Gastrocnemius medialis (tissue), 4 donors: ENCODE measurements at places on chromosomes 5 and 9. TPM values are rescaled to one million over a fixed set of nuclear protein-coding genes. Genes with fewer than 3 reads are reported as not detected.

DNA sequence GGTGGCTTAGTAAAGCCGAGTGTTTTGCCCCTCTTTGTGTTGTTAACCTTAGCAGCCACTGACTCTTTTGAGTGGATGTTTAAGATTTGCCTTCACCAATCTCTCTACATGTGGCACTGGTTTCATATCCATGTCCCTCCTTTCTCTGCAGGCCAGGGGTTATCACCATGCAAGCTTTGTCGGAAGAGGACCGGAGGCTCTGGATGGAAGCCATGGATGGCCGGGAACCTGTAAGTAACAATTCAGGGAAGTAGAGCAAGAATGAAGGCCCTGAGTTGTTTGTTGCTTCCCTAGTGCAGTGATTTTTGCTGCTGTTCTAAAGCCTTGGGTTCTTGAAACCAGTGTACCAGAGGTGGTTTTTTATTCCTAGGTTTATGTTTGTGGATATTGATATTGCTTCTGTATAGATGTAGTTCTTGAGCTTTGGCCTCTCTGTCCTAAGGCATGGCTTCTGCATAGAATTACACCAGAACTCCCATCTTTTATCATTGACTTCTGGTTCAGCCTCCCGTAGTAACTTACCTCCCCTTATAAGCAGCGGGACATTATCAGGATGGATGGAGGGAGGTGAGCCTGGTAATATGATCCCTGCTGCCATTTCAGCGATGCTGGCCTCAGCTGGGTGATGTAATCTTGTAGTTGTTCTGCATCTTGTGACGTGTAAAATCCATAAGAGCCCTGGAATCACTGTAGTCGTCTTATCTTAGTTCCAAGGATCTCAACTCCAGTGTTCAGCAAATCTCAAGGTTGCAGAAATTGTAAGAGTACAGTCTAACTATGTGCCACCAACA is 161.9 kb downstream of the ARHGAP26 start:
- DNase-seq: no peak

DNA sequence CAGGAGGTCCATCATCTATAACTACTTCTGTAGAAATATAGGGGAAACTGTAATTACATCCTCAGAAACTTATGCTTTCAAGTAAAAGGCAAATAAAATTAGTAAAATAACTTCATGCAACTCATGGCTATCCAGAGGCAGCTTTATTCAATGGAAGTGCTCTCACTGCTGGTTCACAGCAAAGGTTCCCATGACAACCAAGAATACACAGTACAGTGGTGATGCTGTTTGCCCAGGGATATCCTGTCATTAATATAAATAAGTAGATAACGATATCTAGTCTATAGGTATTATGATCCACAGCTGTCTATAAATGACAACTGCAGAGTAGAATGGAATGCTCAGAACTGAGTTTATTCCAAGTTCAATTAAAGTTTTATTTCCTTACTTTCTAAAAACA is 390.3 kb downstream of the PDE4D start:
- no peak for DNase-seq

DNA sequence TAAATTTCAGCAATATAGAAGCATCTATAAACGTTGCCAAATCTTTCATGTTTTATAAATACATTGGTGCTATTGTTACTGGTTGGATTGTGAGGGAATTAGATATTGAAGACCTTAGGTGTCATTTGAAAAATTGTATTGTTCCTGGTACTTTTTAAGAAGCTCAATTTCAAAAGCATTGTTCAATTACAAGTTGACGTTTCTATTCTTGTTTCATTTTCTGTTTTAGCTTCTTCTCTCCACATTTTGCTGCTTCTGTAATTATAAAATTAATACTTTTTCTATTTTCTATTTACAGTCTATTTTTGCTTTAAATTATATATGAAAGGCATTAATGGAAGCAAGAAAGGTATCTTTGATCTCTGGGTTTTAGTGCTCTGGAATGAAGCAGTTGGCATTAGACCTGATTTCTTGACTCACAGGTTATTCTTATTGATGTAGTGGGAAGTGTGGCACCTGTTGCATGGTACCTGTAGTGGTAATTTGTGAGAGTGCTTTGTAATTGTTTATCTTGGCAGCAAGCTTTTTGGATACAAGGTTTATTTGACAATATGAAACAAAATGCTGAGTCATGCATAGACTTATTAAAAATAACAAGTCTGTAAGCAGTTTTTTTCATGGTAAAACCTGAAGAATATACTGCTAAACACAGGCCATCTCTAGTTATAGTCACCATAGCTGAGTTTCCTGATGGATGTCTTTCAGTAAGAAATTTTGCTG is 13.2 kb downstream of the MACIR start:
- DNase-seq: no peak

- DNase-seq: no peak
Observed at GRCh38 chr9:133822430-133823065, 84.4 kb upstream of the SARDH start.

DNA sequence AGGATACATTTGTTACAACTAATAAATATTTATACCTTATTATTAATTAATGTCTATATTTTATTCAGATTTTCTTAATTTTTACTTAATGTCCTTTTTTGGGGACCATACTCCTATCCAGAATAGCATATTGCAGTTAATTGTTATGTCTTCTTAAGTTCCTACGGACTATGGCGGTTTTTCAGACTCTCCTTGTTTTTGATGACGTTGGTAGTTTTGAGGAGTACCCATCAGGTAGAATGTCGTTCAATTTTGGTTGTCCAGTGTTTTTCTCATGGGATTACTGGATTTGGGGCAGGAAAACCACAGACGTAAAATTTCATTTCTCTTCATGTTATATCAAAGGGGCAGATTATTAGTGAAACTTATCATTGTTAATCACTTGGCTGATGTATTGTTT is 223.7 kb downstream of the ISL1 start:
- DNase-seq: no peak

GRCh38 chr5:146717951-146718350 is 160.6 kb downstream of the PPP2R2B start:
- no peak for DNase-seq

GRCh38 chr5:153624451-153624765 is 133.9 kb downstream of the GRIA1 start:
- DNase-seq: no peak

- DNase-seq: no peak
Observed at GRCh38 chr9:11946531-11946930, 746.7 kb upstream of the TYRP1 start.

GRCh38 chr9:110619831-110620230 is 40.3 kb upstream of the SVEP1 start:
- no peak for DNase-seq

DNA sequence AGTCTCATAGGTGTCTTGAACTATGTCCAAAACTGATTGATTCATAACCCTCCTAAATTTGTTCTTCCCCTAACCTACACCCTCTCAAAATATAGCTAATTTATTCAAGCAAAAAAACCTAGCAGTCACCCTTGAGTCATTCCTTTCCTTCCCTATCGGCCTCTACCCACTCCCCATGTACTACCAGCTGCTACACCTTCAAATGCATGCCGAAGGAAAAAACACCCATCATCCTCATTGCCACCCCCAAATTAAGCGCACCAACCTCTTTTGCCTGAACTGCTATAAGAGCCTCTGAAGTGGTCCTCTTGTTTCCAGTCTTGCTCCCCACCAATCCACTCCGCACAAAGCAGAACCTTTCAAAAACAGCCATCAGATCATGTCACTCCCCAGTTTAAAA is 12.6 kb downstream of the LIFR start:
- no peak for DNase-seq

DNA sequence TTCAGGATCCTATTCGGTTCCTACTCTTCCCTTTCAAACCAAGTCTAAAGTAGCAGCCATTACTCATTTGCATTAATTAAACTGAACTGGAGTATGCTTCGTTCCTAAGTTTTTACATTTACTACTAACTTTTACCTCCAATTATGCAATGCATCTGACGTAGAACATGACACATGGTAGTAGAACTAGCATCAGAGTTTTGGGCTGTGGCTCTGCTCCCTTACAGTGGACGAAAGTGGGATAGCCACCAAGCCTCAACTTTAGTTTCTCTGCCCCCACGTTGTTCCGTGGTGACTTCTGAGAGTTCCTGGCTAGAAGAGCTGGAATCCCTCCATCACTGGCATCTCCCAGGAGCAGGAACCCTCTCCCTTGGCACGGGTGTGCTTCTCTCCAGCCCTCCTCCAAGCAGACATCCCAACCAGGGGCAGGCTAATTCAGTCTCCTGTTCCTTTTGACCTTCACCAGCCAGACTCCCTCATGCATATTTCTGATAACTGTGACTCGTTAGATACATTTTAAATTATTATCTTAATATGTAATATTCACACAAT is 2.9 kb downstream of the IFNE start:
- DNase-seq: no peak

GRCh38 chr5:60076746-60077145 is 183.2 kb upstream of the PDE4D start:
- no peak for DNase-seq

DNA sequence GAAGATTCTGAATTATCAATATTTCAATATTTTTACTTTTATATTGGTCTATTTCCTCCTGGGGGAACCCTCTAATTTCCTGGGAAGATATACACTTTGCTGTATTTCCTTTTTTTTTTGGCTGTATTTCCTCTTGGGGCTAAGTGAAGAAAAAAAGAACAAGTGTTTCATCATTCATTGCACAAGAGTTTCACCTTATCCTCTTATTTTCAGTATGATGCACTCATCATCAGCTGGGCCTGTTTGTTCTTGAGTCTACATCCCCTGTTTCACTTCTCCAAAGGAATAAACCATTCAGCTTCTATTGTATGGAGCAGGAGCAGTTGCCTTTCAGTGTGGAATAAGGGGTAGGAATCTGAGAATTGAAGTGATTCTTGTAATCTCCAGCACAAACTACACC is 210.8 kb downstream of the FAM170A start:
- DNase-seq: no peak

DNA sequence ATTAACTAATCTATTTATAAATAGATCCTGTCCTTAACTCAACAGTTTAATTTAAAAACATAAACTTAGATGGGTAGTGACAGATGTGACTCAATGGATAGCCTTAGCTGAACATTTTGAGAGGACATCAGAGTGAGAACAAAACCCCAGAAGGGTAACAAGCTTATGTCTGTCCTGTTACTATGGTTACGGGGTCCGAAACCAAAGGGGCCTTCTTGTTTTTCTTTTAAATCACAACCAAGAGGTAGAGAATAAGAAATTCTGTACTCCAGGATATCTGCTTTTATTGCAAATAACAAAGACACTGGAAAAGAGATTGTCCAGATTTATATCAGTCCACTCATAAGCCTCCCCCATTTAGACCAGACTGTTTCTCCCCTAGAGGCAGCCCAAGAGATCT is 612.1 kb downstream of the MTRR start:
- DNase-seq: no peak

GRCh38 chr9:80156756-80157472 is 585.1 kb downstream of the TLE4 start:
- DNase-seq: no peak

DNA sequence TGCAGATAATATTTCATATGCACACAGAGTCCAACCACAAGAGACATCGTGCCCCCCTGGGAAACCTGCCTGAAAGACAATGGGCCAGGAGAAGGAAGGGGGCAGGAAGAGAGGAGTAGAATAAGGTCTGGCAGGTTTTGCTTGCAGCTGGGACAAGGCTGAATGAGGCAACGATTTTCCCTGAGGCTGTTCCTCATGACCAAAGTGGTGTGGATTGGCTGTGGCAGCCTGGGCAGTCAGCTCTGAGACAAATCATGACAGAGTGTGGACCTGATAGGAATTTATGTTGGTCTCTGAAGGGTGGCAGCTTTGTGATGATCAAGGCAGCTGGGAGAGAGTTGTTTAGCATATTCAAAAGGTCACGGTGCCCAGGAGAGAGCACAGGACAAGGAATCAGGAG is 119.3 kb downstream of the NMUR2 start:
- no peak for DNase-seq

DNA sequence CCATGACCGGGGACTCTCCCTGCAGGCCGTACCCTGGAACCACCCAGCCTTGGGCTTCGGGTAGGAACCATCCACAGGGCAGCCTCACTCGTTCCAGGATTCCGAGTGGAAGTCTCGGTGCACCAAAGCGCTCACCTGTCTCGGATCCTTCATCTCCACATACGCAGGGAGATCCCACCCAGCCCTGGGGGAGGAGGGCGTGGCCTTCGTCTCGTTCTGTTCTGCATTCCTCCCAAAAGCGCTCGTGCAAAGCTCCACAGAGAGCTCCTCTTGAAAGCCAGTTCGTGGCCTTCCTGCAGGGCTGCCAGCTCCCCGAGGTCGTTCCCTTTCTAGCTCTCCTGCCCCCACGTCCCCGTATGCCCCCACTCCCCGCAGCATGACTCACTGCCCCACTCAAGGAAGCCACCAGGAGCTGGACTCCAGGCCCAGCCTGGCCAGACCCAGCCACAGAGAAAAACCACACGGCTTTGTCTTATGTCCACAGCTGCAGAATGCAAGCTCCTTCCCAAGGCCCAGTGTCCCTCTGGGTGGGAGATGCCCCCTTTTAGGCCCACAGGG is 65.0 kb upstream of the SARDH start:
- no peak for DNase-seq

- DNase-seq: no peak
Observed at GRCh38 chr9:37406603-37407401, 15.7 kb upstream of the GRHPR start.

The ZNF618 gene
- total RNA-seq: 1.2 TPM

The TSSK1B gene
- not detected for total RNA-seq

The IL5 gene
- not detected for total RNA-seq

The TXN gene
- 71.6 TPM for total RNA-seq

The TRIM23 gene
- total RNA-seq: 17.0 TPM

The FOXD4L6 gene
- total RNA-seq: not detected

The GPX8 gene
- 2.0 TPM for total RNA-seq

The FOXD4 gene
- 0.16 TPM for total RNA-seq

The PARP8 gene
- 1.0 TPM for total RNA-seq

The RECK gene
- total RNA-seq: 2.9 TPM

The ANKRD34B gene
- not detected for total RNA-seq

The SLC6A19 gene
- not detected for total RNA-seq

The SSBP2 gene
- 30.4 TPM for total RNA-seq

The COL23A1 gene
- 1.1 TPM for total RNA-seq

The F2RL1 gene
- not detected for total RNA-seq

The PCDH12 gene
- 4.9 TPM for total RNA-seq

The IPO11 gene
- 18.8 TPM for total RNA-seq

The NR6A1 gene
- 5.6 TPM for total RNA-seq

The OLFM1 gene
- total RNA-seq: 3.4 TPM
